ENCODE measurements at places on chromosomes 4 and X.

- no peak for DNase-seq
Measured at GRCh38 chr4:3193531-3194203, 55.3 kb upstream of the MSANTD1 start.

DNA sequence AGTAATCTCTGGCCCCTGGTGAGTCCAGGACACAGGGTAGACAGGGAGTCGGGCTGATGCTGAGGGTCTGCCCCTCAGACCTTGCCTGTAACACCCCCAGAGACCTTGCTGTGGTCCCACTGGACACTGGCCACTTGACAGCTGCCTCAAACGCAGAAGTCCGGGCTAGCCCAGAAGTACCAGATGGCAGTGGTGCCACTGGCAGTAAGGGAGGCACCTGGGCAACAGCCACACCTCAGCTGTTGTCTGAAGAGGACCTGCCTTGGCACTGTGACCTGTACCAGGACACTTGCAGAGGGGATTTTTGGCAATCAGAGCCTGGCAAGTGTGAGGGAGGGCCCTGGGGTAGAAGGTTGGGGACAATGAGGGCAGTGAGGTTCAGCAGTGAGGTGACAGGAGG is 63.3 kb upstream of the UXT start:
- no peak for DNase-seq

DNA sequence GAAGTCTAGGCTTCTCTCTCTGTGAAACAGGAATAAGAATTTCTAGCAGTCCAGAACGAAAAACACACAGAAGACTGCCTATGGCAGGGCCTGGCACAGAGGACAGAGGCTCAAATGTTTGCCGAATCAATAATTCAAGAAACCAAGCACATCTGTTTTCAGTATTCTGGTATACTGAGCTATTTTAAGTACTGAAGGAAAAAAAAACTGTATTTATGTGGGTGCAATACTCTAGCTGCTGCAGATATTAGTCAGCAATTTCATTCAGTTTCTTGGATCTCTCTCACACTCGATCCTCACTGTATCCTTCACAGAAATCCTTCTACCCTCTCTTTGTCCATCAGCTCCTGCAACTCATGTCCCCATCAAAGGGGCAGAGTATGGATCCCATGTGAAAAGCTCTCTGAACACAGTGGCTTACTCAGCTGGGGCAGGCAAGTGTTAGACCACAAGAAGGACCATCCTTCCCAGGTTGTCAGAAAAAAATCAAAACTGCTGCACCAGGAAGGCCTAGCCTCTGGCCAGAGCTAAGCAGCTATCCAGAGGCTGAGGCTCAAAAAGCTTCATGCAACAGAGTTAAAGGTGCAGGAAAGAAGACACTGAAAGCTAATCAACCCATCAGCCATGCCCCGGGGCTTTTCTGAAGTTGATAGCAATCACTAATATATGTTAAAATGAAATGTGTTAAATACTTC is 9.1 kb upstream of the USO1 start:
- DNase-seq = no peak

- DNase-seq = no peak
Measured at GRCh38 chr4:151887031-151887815, 126.4 kb upstream of the GATB start.

DNA sequence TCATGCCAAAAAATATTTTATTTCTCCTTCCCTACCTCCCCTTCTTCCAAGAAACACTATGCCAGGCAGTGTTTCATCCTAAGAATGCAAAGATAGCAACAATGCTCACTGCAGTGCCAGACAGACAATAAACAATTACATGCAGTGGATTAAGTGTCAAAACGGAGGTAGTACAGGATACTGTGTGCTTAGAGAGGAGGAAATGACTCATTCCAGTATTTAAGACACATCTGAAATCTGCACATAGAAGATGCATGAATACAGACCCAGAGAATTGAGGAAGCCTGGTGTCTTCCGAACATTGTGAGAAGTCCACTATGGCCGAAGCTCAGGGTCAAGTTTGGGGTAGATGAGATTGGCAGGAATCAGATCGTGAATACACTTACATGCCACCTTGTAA is 326.4 kb downstream of the PPP3CA start:
- DNase-seq = no peak

- no peak for DNase-seq
Measured at GRCh38 chr4:2105559-2105958, 46.4 kb downstream of the NAT8L start.

GRCh38 chrX:19863857-19864223 is 23.6 kb downstream of the SH3KBP1 start:
- DNase-seq = no peak

GRCh38 chr4:168853770-168854169 is 156.3 kb downstream of the CBR4 start:
- DNase-seq = no peak

GRCh38 chr4:80097400-80098177 is 24.6 kb upstream of the ANTXR2 start:
- no peak for DNase-seq

GRCh38 chrX:109830157-109830703 is 97.2 kb upstream of the ACSL4 start:
- no peak for DNase-seq

- no peak for DNase-seq
Measured at GRCh38 chrX:154840856-154841255, 6.4 kb upstream of the SMIM9 start.

GRCh38 chr4:158020734-158021346 is 152.0 kb downstream of the GASK1B start:
- DNase-seq = no peak

GRCh38 chrX:122945328-122945727 is 238.8 kb upstream of the GRIA3 start:
- no peak for DNase-seq

DNA sequence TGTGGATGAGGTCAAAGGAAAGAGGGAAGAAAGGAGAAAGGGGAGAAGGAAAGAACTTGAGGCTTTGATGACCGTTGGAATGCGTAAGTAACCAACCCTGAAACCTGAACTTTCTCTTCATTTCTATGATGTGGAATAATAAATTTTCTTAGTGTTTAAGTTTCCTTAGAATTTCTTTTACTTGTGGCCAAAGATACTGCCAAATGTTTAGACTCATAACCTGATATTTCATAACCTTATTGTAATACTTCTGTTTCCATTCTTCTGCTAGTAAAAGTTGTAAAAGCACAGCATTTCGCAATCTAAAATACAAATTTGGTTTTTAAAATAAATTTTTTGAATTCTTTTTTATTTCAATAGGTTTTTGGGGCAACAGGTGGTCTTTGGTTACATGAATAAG is 258.5 kb upstream of the GIMD1 start:
- no peak for DNase-seq

DNA sequence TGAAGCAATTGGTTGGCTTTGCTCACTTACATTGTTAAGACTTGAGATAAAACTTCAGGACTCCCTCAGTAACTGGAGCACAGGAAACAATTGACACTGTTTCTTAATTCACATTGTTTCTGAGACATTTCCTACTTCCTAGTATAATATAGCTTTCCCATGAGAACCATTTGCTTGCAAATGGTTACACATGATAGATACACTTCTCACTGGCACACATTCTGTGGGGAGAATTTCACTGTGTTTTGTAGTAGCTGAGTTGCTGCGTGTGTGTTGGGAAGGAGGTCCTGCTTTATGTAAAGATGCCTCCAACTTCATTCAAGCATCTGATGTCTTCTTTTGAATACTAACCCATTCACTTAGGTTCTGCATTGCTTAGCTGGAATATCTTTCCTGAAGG is 85.3 kb upstream of the SLC4A4 start:
- DNase-seq = no peak

DNA sequence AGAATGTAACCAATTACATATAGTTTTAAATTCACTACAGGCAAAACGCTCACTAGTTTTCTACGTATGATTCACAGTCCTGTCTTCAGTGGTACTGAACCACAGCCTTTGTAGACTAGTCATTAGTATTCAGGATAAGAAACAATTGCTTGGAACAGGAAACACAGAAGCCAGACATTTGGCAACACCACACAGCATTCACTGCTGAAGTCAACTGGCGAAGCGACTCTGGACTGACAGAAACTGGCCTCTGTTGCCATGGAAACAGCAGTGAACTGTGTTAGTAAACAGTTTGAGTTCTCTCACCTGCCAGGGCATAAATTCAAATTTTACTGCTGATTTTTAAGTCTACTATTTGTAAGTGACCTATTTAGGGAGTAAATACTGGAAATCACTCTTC is 57.6 kb downstream of the MAPK10 start:
- DNase-seq = no peak

- no peak for DNase-seq
Measured at GRCh38 chr4:152374606-152375285, 161.1 kb downstream of the FBXW7 start.

DNA sequence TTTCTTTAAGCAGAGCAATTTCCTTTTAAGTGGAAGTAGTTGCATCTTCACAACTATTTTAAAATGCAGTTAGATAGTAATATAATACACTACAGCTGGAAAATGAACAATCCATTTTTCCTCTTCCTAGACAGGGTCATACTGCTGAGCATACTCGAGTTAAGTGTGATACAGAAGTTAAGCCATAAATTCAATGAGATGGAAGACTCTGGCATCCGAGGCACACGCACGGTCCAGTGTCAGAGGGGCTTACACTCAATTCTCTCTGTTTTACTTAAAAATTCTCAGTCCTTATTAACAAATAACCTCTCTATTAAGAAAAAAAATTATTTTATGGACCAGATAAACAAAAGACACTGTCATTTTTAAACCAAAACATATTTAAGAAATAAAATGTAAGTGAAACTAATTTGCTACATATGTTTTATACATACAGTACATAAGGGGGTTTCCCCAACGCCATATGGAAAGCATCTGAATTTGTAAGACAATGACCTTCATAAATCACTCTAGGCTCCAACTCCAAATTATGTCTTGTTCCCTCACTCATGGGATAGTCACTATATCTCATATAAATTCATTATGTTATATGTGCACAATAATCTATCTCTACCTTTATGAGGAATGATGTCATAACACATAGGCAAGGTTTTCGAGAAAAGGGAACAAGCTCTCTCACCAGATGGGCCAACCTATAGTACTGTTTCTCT is 315.3 kb downstream of the PAPSS1 start:
- no peak for DNase-seq

DNA sequence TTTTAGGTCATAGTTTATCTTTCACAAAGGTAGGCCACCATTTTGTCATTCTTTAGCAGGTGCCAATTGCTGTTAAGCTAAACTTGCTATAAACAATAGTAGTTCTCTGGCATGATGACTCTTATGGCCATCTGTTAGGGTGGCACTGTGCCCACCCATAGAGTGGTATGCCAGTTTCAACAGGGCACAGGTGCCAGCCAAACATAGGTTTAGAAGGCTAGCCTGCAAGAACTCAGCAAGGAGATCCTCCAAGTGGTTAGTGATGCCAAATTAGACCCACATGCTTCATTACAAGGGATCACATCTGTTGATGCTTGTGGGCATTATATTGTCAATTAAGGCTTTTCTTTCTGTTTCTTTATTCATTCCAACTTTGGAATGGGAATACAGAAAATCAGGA is 204.5 kb downstream of the FMR1NB start:
- DNase-seq = no peak

GRCh38 chr4:84565951-84566350 is 17.0 kb upstream of the CDS1 start:
- DNase-seq = no peak

DNA sequence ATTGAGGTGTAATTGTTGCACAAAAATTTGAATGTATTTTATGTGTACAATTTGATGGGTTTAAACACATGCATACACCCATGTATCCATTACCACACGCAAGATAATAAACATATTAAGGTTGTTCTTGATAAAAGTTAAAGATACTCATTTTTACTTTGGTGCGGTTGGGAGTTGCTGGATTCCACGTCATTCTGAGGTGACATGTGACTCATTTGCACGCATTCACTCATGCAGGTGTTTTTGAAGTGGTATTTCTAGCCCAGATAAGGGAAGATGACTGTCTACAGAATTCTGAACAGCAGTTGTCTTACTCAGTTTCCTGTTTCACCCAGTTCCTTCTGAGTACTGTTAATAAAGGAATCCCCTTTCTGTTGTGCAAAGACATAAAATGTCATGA is 142.0 kb downstream of the RTL3 start:
- DNase-seq = no peak

DNA sequence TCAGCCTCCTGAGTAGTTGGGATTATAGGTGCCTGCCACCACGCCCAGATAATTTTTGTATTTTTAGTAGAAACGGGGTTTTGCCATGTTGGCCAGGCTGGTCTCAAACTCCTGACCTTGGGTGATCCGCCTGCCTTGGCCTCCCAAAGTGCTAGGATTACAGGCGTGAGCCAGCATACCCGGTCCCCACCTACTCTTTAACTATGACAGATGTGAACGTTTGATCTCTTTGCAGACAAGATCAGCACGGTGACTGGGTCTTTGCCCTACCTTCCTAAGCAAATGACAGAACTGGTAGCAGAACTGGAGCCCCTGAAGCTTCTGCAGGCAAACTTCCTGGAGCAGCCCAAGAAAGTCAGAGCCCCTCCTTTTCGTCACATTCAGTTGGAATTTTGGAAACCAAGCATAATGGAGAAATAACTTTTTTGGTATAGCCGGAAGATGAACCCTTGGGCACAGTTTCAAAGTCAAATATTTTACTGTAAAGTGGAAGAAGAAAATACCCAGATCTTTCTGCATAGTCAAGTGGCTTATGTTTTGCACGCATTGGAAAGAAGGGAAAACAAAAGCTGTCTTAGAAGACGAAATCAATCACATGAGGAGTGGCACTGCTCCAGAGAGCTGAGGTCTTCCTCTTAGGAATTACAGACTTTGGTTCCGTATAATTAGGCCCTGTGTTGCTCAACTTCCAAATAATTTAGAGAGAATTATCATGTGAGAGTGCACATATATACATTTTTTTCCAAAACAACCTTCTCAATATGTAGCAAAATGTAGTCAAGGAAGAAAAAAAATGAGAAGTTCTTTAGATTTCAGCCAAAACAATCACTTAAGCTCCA is 90.6 kb downstream of the SORBS2 start:
- DNase-seq = no peak

DNA sequence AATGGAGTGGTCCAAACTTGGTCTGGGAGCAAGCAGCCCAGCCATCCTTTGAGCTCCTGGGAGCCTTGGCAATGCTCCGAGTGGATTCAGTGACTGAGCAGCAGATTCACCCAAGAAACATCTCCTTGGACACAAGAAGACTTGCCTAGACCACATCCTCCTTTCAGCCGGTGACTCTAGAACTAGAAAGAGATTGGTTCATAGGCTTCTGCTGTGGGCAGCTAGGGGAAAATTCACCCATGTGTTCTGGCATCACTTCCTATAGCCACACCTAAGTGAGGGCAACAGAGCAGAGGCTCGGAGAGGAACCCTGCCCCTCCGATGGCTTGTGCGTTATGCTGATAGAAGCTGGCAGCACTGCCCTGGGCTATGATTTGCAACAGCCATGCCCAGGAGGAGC is 16.0 kb downstream of the ZNF275 start:
- no peak for DNase-seq

DNA sequence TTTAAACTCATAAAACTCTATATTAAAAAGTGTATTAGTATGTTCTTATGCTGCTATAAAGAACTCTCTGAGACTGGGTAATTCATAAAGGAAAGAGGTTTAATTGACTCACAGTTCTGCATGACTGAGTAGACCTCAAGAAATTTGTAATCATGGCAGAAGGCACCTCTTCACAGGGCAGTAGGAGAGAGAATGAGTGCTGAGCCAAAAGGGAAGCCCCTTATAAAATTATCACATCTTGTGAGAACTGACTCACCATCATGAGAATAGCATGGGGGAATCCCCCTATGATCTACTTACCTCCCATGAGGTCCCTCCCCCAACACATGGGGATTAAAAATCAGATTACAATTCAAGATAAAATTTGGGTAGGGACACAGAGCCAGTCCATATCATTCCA is 463.2 kb downstream of the KLHL13 start:
- no peak for DNase-seq

- DNase-seq = no peak
Measured at GRCh38 chrX:107602694-107603239, 25.5 kb upstream of the PRPS1 start.

- no peak for DNase-seq
Measured at GRCh38 chr4:2292646-2293108, 30.8 kb upstream of the MXD4 start.

Measured in NCI-H2107 (cell line).